Left lobe of liver (tissue), 2 donors: ENCODE measurements at places on chromosomes 3 and 15. TPM values are rescaled to one million over a fixed set of nuclear protein-coding genes. Genes with fewer than 3 reads are reported as not detected.

DNA sequence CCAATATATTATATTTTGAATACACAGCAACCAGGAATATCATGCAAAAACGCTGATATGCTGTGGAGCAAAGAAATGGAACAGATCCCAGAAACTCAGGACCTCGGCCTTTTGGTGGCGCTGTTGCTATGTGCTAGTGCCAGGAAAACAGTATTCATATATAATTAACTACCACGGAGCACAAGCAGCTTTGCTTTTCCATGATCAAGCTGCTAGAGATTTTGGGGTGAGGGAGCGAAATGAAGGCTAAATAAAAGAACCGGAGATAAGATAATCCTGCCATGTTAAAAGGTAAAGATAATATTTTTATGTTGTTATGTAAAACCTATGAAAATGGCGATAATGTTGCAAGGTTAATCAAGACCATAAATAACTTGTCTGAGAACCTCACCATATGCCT, 157.7 kb upstream of the FAM3D start:
- DNase-seq = peak; percentile 50

DNA sequence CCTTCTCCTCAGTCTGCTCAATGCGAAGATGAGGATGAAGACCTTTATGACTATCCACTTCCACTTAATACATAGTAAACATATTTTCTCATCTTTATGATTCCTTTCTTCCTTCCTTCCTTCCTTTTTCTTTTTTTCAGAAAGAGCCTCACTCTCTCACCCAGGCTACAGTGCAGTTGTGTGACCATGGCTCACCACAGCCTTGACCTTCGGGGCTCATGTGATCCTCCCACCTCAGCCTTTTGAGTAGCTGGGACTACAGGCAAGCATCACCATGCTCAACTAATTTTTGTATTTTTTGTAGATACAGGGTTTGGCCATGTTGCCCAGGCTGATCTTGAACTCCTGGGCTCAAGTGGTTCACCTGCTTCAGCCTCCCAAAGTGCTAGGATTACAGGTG, 52.0 kb upstream of the RAP2B start:
- no peak for DNase-seq

- DNase-seq = no peak
These were observed 1352.5 kb downstream of the ZPLD1 start for GRCh38 chr3:103787164-103787871.

- no peak for DNase-seq
These were observed 292.2 kb downstream of the BCHE start for GRCh38 chr3:165545059-165545458.

GRCh38 chr3:87219611-87220010, 7.5 kb upstream of the CHMP2B start:
- no peak for DNase-seq

The LMAN1L gene
- total RNA-seq = not detected

- no peak for DNase-seq
These were observed 122.1 kb downstream of the MCTP2 start for GRCh38 chr15:94353488-94353820.

The FBXO40 gene
- 0.03 TPM for total RNA-seq

GRCh38 chr3:162213956-162214355, 717.3 kb downstream of the OTOL1 start:
- no peak for DNase-seq

The UBE2Q2 gene
- 2.2 TPM for total RNA-seq

GRCh38 chr15:58526647-58527192, 94.9 kb downstream of the LIPC start:
- peak; percentile 45 for DNase-seq

DNA sequence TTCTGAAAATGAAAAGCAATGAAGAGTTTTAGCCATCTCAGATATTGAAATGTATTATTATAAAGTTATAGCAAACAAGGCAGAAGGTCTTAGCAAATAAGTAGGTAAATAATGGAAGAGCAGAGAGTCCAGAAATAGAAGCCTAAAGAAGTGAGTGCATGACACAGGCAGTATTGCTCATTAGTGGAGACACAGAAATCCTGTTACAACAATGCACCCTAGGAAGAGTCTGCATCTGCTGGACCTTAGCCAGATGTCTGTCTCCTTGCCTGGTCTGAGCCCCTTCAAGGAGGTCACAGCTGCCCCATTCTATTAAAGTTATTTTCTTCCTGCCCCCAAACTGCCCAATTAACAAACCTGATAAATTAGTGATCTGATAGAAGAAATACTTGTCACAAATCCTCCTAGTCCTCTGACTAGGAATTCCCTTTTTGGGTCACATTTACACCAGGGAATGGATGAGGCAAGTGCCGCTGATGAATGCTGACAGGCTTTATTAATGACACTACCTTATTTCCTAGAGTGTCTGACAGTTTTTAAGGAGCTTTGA, 51.9 kb downstream of the HOMER2 start:
- no peak for DNase-seq

- DNase-seq = no peak
These were observed 5.1 kb downstream of the INSYN1 start for GRCh38 chr15:73747847-73748590.

DNA sequence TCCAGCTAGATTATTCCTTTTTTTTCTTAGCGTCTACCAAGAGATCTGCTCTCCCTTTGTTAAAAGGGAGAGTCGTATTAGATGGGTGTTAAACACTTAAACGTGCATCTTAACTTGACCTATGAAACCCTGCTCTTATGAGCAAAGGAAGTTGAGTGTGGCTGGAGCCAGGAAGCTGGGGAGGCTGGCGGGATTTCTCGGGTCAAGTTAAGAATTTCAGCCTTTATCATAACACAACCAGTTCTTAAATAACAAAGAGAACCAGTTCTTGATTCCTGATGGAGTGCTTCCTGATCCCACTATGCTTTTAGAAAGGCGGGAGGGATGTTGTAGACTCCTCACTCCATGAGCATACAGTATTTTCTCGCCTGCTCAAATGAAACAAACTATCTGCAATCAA, 215.1 kb downstream of the ITPR1 start:
- DNase-seq = no peak

The TIMP4 gene
- 0.53 TPM for total RNA-seq

GRCh38 chr3:150495149-150495548, 51.1 kb downstream of the SERP1 start:
- DNase-seq = no peak

DNA sequence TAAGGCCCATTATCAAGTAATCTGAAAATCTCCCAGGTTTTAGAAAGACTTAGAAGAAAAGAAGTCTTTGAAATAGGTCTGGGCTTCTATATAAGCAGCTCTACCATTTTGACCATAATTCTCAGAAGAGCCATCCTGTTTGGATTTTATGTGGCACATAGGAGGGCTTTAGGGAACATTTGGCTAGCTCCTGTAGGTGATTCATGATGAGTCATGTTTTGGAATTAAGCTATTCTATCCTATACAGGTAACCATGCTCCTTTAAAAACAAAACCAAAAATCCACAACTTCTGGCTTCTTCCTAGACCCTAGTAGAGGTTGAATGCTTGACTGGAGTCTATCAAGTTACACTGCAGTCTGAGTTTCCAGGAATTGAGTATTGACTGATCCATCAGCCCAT, 8.9 kb downstream of the SST start:
- no peak for DNase-seq

DNA sequence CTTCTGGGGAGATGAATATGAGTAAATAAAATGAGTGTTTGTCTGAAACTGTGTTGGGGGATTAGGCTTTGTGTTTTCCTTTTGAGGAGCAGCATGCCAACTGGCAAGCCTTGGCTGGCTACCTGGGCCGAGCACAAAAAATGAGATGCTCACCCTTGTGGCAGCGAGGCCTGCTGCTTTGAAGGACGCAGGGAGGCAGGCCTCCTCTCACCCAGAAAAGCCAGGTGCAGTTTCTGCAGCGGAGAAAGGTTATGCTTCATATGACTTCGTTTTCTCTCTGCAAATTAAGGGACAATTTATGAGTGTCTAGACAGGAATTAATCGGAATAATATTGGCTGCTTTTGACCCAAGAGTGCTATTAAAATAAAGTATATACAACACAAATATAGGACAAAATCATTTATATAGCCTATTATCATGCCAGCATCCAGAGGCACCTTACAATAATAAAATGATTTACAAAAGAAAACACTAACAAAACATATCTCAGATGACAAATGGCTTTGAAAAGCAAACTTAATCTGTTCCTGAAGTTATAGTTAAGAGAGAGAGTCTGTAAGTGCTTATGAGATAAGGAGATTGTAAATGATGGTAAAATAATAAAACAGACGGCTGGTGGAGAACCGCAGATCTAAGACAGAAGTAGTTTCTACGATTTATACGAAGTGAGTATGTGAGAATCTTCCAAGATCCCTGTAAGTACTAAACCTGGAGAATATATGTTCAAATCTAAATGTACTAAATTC, 682.8 kb upstream of the NR2F2 start:
- no peak for DNase-seq

The RARRES1 gene
- 1.3 TPM for total RNA-seq

The SLC28A2 gene
- 0.15 TPM for total RNA-seq

The XRN1 gene
- total RNA-seq = 22.3 TPM

DNA sequence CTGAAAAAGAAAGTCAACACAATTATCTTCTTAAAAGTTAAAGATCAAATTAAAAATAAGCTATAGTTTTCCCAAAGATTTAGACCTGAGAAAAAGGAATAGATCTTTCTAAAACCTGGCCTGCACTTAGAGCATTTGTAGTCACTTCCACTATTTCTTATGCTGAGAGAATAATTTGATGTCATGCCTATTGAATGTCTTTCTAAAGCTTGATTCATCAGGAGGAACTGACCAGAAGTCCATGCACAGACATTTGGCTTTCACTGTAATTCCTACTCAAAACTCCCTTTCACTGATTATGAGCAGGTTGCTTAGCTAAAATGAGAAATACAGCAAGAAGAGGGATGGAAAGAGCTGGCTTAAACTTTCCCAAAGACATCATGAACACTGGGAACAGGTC, 4.3 kb downstream of the GREM1 start:
- DNase-seq = no peak

DNA sequence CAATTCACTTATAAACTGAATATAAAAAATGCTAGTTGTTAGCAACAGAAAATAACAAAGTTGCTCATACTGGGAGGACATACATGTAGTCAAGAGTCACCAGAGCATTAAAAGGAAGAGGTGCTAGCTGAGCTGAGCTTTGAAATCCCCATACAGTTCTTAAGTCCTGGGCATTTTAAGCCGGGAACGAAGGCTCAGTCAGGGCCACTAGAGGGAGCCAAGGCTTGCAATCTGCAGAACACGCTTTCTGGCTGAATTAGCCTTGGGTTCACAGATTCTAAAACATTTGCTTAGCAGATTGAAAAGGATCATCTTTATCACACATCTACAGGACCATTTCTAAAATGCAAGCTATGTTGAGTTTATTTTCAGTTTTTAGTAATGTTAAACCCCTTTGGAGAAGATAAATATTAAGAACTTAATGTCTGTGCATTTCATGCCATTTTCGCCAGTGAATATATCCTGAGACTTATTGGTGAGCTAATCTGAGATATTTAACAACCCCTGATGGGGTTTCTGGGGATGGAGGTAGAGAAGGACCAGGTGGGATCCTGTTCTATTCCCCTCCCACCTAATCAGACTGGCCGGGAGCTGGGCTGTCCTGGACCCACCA, 26.3 kb upstream of the MNS1 start:
- peak; percentile 56 for DNase-seq

DNA sequence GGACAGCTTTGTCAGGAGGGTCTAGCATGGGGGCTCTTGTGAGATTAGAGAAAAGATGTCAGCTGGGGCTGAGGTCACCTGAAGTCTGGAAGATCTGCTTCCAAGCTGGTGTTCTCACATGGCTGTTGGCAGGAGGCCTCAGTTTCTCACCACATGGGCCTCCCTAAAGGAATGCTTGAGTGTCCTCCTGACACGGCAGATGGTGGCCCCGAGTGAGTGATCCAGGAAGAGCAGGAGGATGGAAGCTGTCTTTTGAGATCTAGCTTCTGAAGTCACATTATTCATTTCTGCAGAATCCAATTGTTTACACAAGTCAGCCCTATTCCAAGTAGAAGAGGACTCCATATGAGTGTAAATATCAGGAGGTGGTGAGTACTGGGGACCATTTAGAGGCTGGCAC, 344.0 kb upstream of the PROK2 start:
- DNase-seq = no peak

DNA sequence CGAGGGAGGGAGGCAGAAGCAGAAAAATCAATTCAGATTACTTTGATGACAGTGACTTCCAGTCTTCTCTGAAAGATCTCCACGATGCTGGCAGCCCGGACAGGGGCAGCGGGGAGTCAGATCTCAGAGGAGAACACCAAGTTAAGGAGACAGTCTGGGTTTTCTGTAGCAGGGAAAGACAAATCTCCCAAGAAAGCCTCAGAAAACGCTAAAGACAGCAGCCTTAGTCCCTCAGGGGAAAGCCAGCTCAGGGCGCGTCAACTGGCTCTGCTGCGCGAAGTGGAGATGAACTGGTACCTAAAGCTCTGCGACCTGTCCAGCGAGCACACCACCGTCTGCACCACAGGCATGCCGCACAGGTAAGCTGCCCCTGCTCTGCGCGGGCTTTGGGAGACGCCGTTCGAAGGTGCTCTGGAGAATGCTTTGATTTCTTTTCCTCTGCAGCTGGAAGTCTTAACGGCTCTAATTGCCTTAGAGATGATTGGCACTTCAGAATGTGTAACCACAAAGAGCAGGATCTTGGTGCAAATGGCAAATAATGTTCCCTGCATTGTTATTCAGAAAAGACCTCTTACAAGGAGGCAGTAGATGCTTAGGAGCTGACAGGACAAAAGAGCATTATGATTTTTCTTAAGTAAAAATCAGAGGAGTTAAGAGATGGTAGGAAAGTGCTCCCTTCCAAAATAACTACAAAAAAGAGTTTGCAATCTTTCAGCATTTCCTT, at the start of gene KCNAB1:
Gene KCNAB1, plus strand, starts transcription at position 51 of the 724 bp plus-strand sequence.
- DNase-seq = no peak

DNA sequence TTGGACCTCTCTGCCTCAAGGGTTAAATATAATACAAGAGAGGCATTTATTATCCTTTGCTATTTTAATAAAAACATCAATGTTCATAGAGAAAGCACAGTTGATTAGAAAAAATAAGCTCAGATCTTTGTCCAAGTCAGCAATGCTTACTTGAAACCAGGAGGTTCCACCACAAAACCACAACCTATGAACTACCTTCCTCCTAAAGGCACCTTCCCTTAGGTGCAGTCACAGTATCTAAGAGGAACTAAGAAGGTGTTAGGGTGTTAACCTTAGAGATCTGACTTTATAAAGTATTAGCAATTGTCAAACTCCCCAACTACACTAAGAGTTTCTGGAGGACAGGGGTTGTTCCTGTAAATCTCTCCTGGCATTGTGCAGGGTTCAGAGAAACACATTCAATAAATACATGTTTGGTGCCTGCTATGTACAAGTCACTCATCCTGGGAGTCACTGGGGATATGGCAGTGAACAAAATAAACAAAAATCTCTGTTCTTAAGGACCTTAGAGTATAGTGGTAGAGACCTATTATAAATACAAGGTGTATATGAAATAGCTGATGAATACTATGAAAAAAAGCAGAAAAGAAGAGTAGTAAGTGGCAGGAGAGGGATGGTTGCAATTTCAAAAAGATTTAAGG, 208.6 kb downstream of the NFKBIZ start:
- no peak for DNase-seq

The DAZL gene
- total RNA-seq = not detected
